ENCODE measurements at places on chromosomes 13 and 19.
A peak's percentile ranks its signal among the peaks of the same experiment; 100 is the strongest.

DNA sequence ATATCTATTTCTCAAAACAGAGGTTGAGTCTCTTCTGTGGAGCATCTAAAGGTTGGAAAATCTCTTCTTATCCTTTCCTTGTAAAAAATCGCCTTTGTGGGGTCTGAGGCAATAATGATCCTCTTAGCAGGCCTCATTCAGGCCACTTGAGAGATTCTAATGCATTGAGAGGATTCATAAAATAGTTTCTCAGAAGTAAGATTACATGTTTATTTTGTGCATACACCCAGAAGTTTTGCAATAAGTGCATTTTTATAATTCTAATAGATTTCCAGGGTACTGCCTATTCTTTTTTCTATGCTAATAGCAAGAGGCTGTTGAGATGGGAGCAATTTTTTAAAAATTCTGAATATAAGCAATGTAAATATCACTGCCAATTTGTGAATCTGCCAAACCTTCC lies 342.2 kb upstream of the KLF12 start:
- no peak overlapping the region for H3K4me3 ChIP-seq
- H3K36me3 ChIP-seq = no peaks in the 10 kb centered on the region
- H3K27me3 ChIP-seq = no peaks in the 10 kb centered on the region

- no peaks in the 10 kb centered on the region for H3K27me3 ChIP-seq
- H3K27ac ChIP-seq = peak overlapping the region; percentile 46
- DNase-seq = peak; percentile 91
- no peak overlapping the region for H3K4me3 ChIP-seq
Measured at GRCh38 chr13:40564342-40565001, 102.0 kb downstream of the FOXO1 start.

DNA sequence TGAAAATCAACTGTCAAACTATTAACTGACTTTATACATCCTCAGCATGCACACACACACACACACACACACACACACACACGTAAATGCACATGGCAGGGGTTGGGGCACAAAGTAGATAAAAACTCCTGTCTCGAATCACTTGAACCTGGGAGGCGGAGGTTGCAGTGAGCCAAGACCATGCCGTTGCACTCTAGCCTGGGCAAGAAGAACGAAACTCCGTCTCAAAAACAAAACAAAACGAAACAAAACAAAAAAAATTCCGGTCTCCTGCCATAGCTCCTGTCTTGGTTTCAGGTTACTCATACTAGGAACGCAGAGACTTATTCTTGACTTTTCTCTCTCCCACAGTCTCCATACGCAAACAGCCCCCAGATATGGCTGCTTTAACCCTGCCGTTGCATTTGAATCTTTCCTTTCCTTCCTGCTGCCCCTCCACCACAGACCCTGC lies 148.9 kb downstream of the SHISA2 start:
- H3K36me3 ChIP-seq = no peaks in the 10 kb centered on the region
- peaks cover 13% of the 10 kb centered on the region for H3K4me1 ChIP-seq
- H3K27me3 ChIP-seq = peaks cover 7% of the 10 kb centered on the region

GRCh38 chr13:53781941-53782340 lies 753.3 kb downstream of the OLFM4 start:
- no peaks in the 10 kb centered on the region for H3K36me3 ChIP-seq
- no peak overlapping the region for H3K4me3 ChIP-seq
- H3K27ac ChIP-seq = no peak overlapping the region
- no peaks in the 10 kb centered on the region for H3K4me1 ChIP-seq
- H3K27me3 ChIP-seq = no peaks in the 10 kb centered on the region

DNA sequence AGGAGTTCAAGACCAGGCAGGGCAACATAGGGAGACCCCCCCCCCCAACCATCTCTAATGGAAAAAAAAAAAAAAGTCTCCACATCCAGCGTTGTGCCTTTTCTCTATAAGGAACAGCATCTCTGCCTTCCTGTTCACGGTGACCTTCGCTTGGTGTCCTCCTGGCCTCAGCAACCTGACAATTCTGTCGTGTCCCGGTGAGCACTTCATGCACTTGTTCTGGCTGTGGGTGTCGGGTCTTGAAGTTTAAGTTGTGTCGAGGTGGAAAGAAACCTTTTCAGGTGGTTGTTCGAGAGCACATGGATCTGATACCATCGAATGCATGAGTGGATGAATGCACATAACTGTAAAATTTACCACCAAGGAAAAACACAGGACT lies 594 bp downstream of the ZNF559 start:
- peak overlapping the region; percentile 2 for H3K27ac ChIP-seq
- H3K4me3 ChIP-seq = peak overlapping the region; percentile 58
- H3K36me3 ChIP-seq = no peaks in the 10 kb centered on the region
- no peak for DNase-seq
- peaks cover 10% of the 10 kb centered on the region for H3K4me1 ChIP-seq

- DNase-seq = no peak
- no peaks in the 10 kb centered on the region for H3K4me1 ChIP-seq
- H3K27me3 ChIP-seq = no peaks in the 10 kb centered on the region
- no peak overlapping the region for H3K4me3 ChIP-seq
- no peak overlapping the region for H3K27ac ChIP-seq
Measured at GRCh38 chr13:30240608-30241007, 66.7 kb downstream of the KATNAL1 start.

Data from endothelial cell of umbilical vein (primary cell).